ENCODE measurements at places on chromosomes 11 and 22.

GRCh38 chr11:121829159-121829643 is 286.8 kb downstream of the BLID start:
- peak; percentile 11 for DNase-seq

- no peak for DNase-seq
Observed at GRCh38 chr11:134905928-134906327, 493.9 kb upstream of the B3GAT1 start.

GRCh38 chr11:66338276-66339161 is 2.3 kb upstream of the RIN1 start:
- no peak for DNase-seq

DNA sequence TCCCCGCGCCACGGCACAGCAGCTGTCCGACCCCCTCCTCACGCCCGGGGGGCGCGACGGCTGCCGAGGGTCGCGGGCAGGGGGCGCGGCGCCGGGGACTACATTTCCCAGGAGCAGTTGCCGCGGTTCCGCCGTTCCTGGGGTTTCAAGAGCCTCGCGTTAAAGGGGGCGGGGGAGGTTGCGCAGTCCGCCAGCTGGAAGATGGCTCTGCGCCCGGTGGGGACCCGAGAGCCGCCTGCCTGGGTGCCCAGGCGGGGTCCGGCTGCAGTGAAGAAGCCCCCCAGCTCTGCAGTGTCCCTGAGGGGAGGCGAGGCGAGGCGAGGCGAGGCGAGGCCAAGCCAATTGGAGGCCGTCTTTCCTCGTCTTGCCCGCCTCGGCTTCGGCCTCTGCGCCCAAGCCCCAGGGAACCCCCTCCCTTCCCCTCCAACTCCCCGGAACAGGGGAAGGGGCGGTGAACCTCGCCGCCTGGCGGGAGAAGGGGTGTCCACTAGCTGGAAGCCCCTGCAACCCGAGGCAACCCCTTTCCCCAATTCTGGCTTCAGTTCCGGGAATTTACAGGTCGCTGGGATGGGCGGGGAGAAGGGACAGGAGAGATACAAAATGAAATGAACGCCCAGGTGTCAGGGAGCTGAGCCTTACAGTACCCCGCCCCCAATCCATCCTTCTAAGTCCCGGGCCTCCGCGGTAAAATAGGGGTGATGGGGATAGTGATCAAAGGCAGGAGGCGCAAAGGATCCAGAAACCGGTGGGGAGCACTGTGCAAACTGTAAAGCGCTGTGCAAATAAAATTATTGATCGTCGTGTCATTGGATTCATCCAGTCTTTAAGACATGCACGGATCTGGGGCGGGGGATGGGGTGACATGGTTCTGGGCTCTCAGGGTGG is 5.2 kb upstream of the GCAT start:
- peak; percentile 94 for DNase-seq
